ENCODE measurements at places on chromosomes 6 and 20.

DNA sequence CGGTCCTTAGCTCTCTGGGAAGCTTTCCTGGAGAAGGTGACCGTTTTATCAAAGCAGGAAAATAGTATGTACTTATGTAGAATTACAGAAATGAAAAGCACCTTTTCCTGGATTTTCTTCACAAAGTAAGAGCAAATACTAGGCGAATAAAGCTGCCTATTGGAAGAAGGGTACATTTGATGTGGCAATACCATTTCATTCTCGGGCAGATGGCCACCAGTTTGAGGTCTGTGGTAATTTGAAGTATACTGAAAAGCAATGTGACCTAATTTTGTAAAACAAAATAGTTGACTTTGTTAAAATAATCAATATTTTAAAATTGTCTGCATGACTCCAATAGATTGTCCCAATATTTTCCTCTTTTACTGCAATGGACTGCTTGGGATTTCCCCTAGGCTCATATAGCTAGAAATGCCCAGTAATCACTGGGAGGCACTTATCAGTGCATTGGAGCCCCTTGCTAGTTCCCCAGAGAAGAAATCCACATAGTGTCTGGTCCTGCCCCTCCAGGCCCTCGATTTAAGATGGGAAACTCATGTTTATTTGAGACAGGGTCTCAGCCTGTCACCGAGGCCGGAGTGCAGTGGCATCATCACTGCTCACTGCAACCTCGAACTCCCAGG lies 7.4 kb upstream of the UTRN start:
- DNase-seq, result no peak

DNA sequence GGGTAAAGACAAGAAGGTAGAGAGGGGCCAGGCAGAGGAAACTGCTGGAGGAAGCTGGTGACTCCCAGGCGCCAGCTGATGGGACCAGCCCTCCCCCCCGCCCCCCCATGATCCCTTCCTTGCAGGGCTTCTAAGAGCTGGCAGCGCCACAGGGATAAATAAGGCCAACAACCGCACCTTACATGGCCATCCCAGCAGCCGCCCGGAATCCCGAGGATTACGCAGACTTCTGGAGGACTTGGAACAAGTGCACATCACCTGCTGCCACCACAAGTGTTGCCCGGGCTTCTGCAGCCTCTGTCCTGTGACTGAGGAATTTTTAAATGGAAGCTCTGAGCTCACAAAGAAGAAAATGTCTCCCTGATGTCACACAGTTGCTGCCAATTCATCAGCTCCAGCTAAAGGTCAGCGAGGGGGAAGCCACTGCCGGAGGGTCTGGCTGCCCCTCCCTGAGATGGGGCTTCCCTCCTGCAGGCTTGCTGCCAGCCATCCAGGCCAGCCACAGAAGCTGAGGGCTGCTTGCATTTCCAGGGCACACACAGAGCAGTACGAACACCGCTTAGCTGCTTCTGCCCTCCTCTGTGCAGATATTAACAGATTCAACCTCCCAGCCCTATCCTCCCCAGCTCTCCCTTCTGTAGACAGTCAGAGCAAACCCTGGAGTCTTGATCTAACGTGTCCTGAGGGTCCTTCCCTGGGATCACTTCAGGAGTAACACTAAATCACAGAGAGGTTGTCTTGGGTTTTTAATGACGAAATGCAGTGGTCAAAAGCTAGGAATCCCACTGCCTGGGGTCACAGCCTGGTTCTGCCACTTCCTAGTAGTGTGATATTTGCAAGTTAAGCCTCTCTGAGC lies 38.6 kb upstream of the PIM1 start:
- DNase-seq, result no peak

DNA sequence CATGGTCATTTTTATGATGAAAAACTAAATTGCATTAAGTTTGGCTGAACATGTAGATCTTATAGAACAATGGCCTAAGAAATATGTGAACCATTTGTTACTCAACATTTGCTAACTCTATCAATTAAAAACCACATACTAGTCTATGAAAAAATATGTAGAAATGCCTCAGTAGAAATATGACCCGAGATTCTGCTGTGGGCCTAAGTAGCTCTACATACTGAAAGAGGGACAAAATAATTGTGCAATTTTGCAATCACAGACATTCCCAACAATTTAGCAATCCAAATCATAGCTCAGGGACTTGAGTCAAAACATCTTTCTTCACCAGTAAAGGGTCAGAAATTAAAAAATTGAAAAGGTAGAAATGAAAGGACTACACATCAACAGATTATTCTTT lies 619.0 kb downstream of the FRK start:
- DNase-seq, result no peak

GRCh38 chr6:33758815-33759216 lies 12.1 kb upstream of the IP6K3 start:
- DNase-seq, result no peak

GRCh38 chr6:45658958-45659357 lies 281.2 kb upstream of the SUPT3H start:
- DNase-seq, result no peak

DNA sequence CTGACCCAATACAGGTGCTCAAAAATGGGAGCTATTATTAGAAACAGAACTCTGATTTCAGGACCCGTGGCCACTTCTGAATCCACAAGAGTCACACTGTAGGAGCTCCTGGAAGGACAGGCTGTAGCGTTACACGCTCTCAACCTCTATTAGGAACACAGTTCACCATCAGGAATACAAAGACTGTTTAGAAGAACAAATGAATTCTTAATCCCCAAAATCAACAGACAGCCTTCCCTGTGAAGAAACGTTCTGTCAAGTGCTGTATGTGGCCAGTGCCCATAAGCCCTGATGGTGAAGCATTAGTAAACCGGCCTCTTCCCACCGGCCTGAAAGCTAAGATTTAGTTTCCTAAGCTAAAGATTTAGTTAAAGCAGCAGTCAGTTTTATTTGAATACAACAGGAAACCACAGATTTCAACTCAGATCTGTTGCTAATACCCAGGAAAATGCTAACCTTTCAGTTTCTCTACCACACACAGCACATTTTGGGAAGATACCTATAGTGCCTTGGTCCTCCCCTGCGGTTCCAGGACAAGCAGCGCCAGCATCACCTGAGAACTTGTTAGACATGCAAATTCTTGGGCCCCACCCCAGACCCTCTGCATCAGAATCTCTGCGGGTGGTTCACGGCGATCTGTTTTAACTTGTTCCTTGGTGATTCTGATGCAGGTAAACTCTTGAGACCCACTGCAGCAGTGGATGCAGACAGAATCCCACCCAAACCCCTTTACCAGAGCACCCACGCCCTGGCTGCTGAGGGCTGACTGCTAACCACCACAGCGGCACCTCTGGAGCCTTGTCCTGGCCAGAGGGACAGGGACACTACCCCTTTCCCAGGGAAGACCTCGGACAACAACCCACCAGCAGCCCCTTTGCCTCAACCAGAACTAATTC lies 33.4 kb downstream of the MTRES1 start:
- DNase-seq, result no peak

- DNase-seq, result no peak
Observed at GRCh38 chr6:146878168-146878951, 279.6 kb downstream of the ADGB start.

DNA sequence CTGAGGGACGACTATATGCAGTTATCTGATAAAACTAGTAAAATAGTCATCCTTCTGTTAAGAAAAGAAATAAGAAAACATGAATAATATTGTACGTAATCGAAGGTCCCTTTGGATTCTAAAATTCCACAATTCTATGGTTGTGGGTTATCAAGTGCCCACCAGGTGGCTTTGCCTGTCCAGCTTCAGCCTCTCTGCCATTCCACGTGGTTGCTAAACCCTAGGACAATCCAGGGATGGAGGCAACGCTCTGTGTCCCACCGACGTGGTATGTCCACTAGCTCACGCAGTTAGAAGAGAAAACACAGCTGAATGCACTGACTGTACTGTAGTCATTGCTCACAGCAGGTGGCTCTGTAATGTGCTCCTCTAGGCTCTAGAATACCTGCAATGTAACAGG lies 349.3 kb downstream of the FARS2 start:
- DNase-seq, result no peak

DNA sequence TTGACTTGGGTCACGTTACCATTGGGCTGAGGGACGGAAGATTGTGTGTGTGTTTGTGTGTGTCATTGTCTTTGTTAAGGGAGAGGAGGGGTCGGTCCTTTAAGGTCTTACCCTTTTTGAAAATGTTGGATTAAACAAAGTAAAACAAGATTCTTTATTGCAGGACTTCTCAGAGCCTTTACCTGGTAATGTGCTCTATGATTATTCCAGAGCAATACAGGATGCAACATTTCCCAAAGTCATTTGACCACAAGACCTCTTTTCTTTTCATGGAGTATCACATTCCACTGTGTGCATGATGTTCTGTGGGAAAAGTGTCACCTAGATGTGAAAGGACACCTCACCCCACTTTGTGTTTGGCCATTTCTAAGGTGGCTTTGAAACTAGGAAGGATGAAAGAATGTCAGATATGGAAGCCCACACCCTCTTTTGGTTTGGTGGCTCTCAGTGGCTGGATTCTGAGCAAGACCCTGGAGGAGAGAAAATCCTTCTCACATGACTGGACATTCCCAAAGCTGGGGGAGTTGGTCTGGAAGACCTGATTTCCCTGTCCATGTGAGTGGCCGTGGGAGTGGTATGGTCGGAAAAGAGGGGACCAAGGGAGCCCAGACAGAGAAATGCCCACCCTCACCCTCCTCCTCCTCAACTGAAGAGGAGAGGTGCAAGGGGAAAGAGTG lies 18.2 kb upstream of the ZNF831 start:
- no peak for DNase-seq

DNA sequence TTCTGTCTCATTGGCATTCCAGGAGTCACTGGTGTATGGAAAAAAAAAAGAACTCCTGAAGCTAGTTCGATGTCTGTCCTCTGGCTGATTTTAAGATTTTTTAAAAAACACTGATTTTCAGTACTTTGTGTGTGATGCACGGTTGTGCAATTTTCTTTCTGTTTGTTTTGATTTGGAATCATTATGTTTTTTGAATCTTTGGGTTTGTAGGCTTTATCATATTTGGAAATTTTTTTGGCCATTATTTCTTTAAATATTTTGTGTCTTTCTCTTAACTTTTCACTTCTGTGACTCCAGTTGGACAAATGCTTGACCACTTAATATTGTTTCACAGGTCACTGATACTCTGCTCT lies 327.2 kb downstream of the BCKDHB start:
- DNase-seq, result no peak

- no peak for DNase-seq
Observed at GRCh38 chr20:64090165-64090564, 6.0 kb upstream of the LKAAEAR1 start.

GRCh38 chr6:90411292-90411781 lies 114.7 kb upstream of the BACH2 start:
- DNase-seq, result peak; percentile 6

DNA sequence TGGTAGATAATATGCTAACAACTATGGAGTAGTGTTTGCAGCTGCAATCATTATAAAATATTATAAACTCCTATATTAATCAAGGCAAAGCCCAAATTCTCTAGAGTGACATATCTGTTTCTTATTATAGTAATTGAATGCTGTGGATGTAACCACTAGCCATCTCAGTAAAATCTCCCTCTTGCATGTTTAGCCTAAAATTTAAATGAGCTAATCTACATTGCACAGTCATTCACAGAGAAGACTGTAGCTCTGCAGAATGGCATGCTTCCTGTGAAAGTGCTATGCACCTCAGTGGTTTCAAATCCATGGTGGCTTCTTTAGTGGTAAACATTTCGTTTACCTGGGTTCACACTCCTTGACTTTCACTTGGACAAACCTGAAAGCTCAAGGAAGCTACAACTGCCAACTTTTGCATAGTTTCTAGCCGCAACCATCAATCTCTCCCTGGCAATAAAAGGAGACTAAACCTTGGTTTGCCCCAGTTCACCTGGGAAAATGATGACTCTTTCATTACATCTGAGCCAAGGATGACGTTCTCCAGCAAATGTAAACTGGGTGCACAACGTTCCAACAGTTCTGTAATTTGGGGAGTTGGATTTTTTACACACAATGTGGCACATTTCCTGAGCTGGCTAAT lies 47.2 kb downstream of the FILIP1 start:
- no peak for DNase-seq

- DNase-seq, result peak; percentile 51
Observed at GRCh38 chr6:29702519-29703103, 20.6 kb upstream of the HLA-F start.

DNA sequence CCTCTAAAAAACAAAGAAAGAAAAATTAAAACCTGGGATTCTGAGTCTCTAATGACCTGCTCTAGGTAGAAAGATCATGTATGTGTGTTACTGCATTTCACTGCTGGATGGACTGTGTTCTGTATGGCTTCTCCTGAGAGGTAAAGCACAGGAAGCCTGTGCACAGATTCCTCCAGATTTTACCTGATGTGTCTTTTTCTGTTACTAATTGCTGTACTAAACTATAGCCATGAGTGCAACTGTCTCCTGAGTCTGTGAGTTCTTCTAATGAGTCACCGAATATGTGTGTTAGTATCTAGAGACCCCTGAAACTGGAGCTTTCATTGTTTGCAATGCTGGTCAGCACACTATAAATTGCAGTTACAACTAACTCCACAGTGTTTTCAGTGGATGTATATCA lies 270.8 kb downstream of the CDKAL1 start:
- no peak for DNase-seq

DNA sequence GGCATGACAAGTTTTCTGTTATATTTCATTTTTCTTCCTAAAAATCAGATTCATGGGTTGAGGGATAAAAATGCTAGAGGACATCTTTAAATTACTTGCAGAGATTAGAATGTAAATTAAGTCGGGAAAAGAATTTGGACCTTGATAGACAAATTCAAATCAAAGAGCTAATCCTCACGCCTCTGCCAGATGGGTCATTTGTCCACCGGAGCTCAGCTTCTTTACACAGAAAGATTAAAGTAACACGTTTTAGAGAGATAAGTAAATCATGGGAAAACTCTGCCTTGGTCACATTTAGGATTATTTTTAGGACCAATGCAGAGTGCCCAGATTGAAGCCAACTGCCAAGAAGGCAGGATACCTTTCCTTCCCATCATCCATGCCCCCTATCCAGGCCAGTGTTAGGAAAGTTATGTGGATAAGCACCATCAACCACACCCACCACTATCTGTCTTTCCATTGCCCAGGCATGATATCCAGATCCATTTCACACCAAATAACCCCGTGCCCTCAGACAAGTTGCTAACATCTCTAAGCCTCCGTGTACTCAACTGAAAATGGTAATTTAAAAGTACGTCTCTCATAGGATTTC lies 397.4 kb upstream of the PLCB4 start:
- no peak for DNase-seq

- DNase-seq, result no peak
Observed at GRCh38 chr6:14913931-14914330, 331.9 kb upstream of the JARID2 start.
